ENCODE measurements at places on chromosomes 11 and 22.

- H3K27ac ChIP-seq, result no peak overlapping the region
- no peak overlapping the region for H3K4me3 ChIP-seq
- no peaks in the 10 kb centered on the region for H3K36me3 ChIP-seq
Observed at GRCh38 chr22:33579448-33580093, 340.7 kb downstream of the LARGE1 start.

- no peak overlapping the region for H3K27ac ChIP-seq
- H3K27me3 ChIP-seq, result no peaks in the 10 kb centered on the region
- peaks cover 1% of the 10 kb centered on the region for H3K4me1 ChIP-seq
- H3K4me3 ChIP-seq, result no peak overlapping the region
- no peaks in the 10 kb centered on the region for H3K36me3 ChIP-seq
Observed at GRCh38 chr11:8221917-8222495, 41.7 kb downstream of the LMO1 start.

DNA sequence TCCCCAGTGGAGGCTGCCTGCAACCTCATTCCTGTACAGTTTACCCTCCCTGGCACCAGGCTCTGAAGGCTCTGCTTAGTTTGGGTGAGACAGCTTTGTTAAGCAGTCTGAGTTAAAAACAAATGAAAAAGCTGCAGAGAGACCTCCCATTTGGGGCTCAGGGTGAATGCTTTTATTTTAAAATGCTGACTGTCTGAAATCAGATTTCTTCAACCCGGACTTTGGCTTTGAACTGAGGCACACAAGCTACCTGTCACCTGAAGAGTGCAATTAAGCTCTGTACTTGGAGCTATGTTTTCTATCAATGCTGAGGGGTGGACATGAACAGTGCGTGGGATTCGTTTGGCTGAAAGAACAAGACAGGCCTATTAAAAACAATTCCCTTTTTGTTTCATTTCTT lies 217.5 kb upstream of the SORL1-AS1 start:
- H3K27me3 ChIP-seq, result no peaks in the 10 kb centered on the region
- no peak for DNase-seq
- no peak overlapping the region for H3K27ac ChIP-seq
- no peak overlapping the region for H3K4me3 ChIP-seq

GRCh38 chr11:70243912-70244652 lies 26.4 kb upstream of the PPFIA1 start:
- H3K27ac ChIP-seq, result no peak overlapping the region
- no peak overlapping the region for H3K4me3 ChIP-seq
- H3K4me1 ChIP-seq, result no peaks in the 10 kb centered on the region
- H3K36me3 ChIP-seq, result no peaks in the 10 kb centered on the region
- no peak for DNase-seq

DNA sequence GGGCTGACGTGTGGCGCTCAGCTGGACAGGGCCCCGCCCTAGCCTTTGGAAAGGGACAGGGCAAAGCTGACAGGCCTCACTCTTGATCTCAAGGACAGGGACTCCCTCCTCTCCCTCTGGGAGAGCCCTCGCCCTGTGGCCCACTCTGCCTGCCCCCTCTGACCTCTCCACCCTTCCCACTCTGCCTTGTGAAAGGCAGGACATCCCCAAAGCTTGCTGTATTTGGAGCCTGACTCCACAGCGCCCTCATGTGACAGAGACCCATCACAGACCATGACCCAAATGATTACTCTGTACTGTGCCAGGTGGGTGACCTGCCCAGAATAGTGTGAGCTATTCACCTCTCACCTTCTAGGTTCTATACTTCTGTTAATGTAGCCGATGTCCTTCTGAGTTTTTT lies 18.8 kb downstream of the P2RY2 start:
- no peaks in the 10 kb centered on the region for H3K27me3 ChIP-seq
- H3K4me3 ChIP-seq, result no peak overlapping the region
- no peaks in the 10 kb centered on the region for H3K36me3 ChIP-seq
- peaks cover 17% of the 10 kb centered on the region for H3K4me1 ChIP-seq
- H3K27ac ChIP-seq, result peak overlapping the region; percentile 8

DNA sequence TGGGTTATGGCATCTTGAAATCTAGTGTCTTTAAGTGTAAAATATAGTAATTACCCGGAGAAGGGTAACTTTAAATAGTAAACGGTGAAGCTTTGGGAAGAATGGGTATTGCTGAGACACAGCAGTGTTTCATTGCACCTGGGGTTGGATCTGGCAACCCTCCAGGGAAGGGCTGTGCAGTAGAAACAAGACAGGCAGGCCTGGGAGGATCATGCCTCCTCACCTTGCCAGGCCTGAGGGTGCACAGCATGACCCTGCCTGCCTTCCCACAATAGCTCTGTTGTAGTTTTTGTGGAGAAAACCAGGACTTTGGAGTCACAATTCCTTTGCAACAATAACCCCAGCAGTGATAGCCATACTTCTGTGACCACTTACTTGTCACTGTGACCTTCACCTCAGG lies 64.6 kb upstream of the ADSL start:
- H3K27me3 ChIP-seq, result no peaks in the 10 kb centered on the region
- peaks cover 8% of the 10 kb centered on the region for H3K4me1 ChIP-seq
- H3K36me3 ChIP-seq, result peaks cover 29% of the 10 kb centered on the region
- no peak overlapping the region for H3K4me3 ChIP-seq

DNA sequence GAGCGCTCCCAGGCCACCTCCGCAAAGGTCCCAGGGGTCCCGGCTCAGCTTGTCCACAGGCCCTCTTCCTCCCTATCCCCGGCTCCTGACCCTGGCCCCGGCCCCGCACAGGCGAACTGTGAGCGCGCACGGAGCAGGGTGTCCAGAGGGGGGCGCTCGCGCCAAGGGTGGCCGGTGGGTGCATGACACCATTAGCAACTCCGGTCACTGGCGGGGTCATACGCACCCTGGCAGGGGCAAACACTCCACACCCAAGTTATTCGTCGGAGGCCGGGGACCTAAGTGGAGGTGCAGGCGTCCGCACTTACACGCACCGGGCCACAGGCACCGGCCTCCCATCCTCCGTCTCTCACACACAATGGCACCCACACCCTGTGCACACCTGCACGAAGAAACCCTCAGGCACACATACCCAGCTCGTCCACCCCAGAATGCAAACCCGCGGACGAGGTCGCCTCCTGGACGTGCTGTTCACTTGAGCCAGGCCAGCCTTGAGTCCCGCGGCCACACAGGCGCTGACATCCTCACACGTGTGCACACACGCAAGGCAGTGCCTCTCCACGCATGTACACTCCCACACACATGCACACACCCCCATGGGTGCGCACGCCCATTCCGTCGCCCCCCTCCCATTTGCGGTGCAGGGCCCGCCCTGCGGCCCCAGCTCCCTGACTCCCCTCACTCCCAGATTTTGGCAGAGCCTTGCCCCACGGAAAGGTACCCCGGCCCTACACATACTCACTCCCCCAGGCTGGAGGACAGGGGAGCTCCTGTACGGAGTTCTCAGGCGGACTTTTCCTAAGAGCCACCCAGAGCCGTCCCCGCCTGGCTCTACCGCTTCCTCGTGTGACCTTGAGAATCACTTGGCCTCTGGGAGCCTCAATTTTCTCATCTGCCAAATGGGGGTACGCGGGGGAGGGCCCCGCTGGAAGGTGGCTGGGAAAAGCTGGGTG lies at the start of gene RASGRP2:
Gene RASGRP2 (minus strand): TSS at position 552 of the 953 bp plus-strand sequence. CDS start 1,276 bp downstream, outside the sequence.
- no peak within 1 kb of the TSS for H3K27ac ChIP-seq
- H3K36me3 ChIP-seq, result no peaks in the 10 kb centered on the region
- peaks cover 23% of the 10 kb centered on the region for H3K27me3 ChIP-seq
- H3K4me3 ChIP-seq, result peak within 1 kb of the TSS; percentile 25

GRCh38 chr11:85767246-85767945 lies 43.5 kb downstream of the SYTL2 start:
- no peak overlapping the region for H3K4me3 ChIP-seq
- H3K27ac ChIP-seq, result no peak overlapping the region
- no peaks in the 10 kb centered on the region for H3K36me3 ChIP-seq
- no peaks in the 10 kb centered on the region for H3K4me1 ChIP-seq
- no peaks in the 10 kb centered on the region for H3K27me3 ChIP-seq
- DNase-seq, result no peak

DNA sequence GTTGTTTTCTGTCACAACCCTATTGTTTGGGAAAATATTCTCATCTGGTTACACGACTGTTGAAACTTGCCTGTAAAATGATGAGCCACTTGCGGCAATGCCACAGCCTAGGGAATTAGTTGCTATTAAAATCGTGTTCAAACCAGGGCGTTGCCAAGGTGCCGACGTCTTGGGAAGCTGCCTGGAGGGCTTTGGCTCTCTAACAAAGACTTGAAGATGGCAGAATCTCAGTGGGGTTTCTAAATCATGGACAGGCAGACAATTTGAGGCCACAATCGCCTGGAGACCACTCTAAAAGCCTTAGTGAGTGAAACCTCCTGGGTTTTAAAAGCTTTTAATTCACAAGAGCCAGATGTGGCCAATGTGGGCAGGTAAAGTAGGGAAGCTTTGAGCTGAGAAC lies 117.2 kb upstream of the BMAL1 start:
- peaks cover 20% of the 10 kb centered on the region for H3K4me1 ChIP-seq
- no peak for DNase-seq
- H3K27ac ChIP-seq, result peak overlapping the region; percentile 75

- H3K4me1 ChIP-seq, result no peaks in the 10 kb centered on the region
- H3K4me3 ChIP-seq, result no peak overlapping the region
- no peaks in the 10 kb centered on the region for H3K36me3 ChIP-seq
- DNase-seq, result no peak
Observed at GRCh38 chr11:58963551-58964104, 24.3 kb downstream of the GLYATL1 start.

GRCh38 chr22:38943201-38943600 lies 14.2 kb upstream of the APOBEC3A start:
- no peak overlapping the region for H3K4me3 ChIP-seq
- H3K36me3 ChIP-seq, result no peaks in the 10 kb centered on the region
- no peak for DNase-seq

All from RWPE2 (cell line).